ENCODE measurements at places on chromosomes 7 and 10. TPM values are rescaled to one million over a fixed set of nuclear protein-coding genes. Genes with fewer than 3 reads are reported as not detected.

Gene FAM25C
- not detected for total RNA-seq

Gene LRRC61
- total RNA-seq, result 6.9 TPM

Gene SH2D4B
- 0.18 TPM for total RNA-seq

GRCh38 chr10:93995598-93996271 is 2.0 kb downstream of the PLCE1 start:
- DNase-seq, result no peak
- no peak overlapping the region for H3K27ac ChIP-seq
- peaks cover 3% of the 10 kb centered on the region for H3K4me1 ChIP-seq
- peaks cover 72% of the 10 kb centered on the region for H3K27me3 ChIP-seq
- H3K36me3 ChIP-seq, result peaks cover 3% of the 10 kb centered on the region
- no peak overlapping the region for H3K4me3 ChIP-seq

Gene ATOH7
- total RNA-seq, result not detected

GRCh38 chr10:103888113-103888841 is 29.7 kb downstream of the STN1 start:
- H3K4me1 ChIP-seq, result peaks cover 18% of the 10 kb centered on the region
- DNase-seq, result no peak
- no peaks in the 10 kb centered on the region for H3K27me3 ChIP-seq

DNA sequence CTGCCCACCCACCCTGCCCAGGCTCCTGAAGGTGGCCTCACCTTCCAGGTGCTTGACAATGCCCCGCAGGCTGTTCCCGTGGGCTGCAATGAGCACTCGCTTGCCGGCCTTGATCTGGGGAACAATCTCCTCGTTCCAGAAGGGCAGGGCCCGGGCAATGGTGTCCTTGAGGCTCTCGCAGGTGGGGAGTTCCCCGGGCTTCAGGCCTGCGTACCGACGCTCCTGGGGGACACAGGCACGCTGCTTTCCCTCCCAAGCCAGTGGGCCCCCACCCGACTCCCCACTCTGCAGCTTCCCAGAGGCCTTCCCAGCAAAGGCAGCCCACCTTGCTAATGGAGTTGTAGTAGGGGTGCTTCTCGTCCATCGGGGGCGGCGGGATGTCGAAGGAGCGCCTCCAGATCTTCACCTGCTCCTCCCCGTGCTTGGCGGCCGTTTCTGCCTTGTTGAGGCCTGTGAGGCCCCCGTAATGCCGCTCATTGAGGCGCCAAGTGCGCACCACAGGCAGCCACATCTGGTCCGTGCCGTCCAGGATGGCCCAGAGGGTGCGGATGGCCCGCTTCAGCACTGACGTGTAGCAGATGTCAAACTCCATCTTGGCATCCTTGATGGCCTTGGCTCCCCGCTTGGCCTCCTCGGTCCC is 456 bp downstream of the PGAM2 start:
- peak overlapping the region; percentile 54 for H3K27ac ChIP-seq
- peak overlapping the region; percentile 36 for H3K4me3 ChIP-seq
- no peaks in the 10 kb centered on the region for H3K27me3 ChIP-seq
- peaks cover 3% of the 10 kb centered on the region for H3K36me3 ChIP-seq
- H3K4me1 ChIP-seq, result peaks cover 10% of the 10 kb centered on the region

GRCh38 chr7:5701085-5701914 is 80.2 kb downstream of the RNF216 start:
- H3K27ac ChIP-seq, result peak overlapping the region; percentile 99
- DNase-seq, result peak; percentile 53
- peaks cover 58% of the 10 kb centered on the region for H3K4me1 ChIP-seq
- peaks cover 8% of the 10 kb centered on the region for H3K36me3 ChIP-seq
- H3K27me3 ChIP-seq, result no peaks in the 10 kb centered on the region
- peak overlapping the region; percentile 71 for H3K4me3 ChIP-seq

Gene PNLIP
- total RNA-seq, result not detected

Gene SMO
- not detected for total RNA-seq

Gene ABHD11
- 14.0 TPM for total RNA-seq

DNA sequence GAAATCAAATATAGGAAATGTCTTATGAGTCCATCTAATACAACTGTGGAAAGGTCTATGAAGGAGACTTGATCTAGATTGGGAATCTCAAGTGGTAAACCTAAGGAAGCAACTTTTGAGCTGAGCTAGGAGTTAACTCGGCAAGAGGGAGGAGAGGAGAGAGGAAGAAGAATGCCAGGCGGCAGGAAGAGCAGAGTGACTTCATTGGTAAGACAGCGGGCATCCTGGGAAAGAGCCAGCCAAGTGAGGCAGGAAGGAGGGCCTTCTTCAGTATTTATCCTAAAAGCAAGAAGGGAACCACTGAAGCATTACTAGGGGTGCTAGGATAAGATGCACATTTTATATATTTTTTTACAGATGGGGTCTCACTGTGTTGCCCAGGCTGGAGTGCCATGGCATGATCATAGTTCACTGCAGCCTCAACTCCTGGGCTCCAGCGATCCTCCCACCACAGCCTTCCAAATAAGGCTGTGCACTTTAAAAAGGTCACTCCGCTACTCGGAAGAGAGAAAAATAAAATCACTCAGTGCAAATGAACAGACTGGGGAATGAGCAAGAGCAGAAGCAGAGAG is 2.0 kb downstream of the BCL7B start:
- no peaks in the 10 kb centered on the region for H3K27me3 ChIP-seq
- peak overlapping the region; percentile 95 for H3K27ac ChIP-seq
- peak overlapping the region; percentile 95 for H3K4me3 ChIP-seq
- peaks cover 2% of the 10 kb centered on the region for H3K36me3 ChIP-seq

GRCh38 chr10:63977329-63977923 is 456.2 kb downstream of the REEP3 start:
- H3K4me3 ChIP-seq, result no peak overlapping the region
- peaks cover 5% of the 10 kb centered on the region for H3K27me3 ChIP-seq
- no peak overlapping the region for H3K27ac ChIP-seq
- no peaks in the 10 kb centered on the region for H3K36me3 ChIP-seq
- no peak for DNase-seq

GRCh38 chr7:111647881-111648280 is 85.6 kb upstream of the IMMP2L start:
- no peak overlapping the region for H3K27ac ChIP-seq
- DNase-seq, result no peak
- H3K4me1 ChIP-seq, result no peaks in the 10 kb centered on the region
- H3K4me3 ChIP-seq, result no peak overlapping the region
- H3K27me3 ChIP-seq, result peaks cover 3% of the 10 kb centered on the region
- H3K36me3 ChIP-seq, result no peaks in the 10 kb centered on the region

GRCh38 chr7:141558544-141559183 is 7.5 kb downstream of the AGK start:
- H3K27ac ChIP-seq, result peak overlapping the region; percentile 32
- peaks cover 20% of the 10 kb centered on the region for H3K36me3 ChIP-seq
- H3K4me3 ChIP-seq, result no peak overlapping the region
- no peak for DNase-seq
- H3K4me1 ChIP-seq, result peaks cover 29% of the 10 kb centered on the region
- H3K27me3 ChIP-seq, result no peaks in the 10 kb centered on the region

GRCh38 chr10:90418869-90419652 is 438.8 kb downstream of the HTR7 start:
- H3K27ac ChIP-seq, result no peak overlapping the region
- no peaks in the 10 kb centered on the region for H3K27me3 ChIP-seq
- no peaks in the 10 kb centered on the region for H3K4me1 ChIP-seq
- DNase-seq, result no peak
- H3K4me3 ChIP-seq, result no peak overlapping the region
- no peaks in the 10 kb centered on the region for H3K36me3 ChIP-seq

DNA sequence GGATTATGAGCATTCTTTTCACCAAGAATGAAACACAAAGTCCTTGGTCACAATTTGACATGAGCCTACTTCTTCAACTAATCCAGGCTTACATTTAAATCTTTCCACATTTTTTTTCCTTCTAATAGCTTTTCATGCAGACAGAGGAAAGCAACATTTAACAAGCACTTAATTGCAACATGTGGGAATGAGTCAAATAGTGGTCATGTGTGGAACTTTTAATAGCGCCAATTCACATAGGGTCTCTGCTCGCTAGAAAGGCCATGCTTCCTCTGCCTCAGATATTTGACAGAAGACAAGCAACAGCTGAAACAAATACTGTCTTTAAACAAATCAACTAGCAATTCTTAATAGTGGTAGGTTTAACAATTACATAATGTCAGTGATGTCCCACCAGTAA is 285.9 kb upstream of the ETV1 start:
- no peak overlapping the region for H3K27ac ChIP-seq

DNA sequence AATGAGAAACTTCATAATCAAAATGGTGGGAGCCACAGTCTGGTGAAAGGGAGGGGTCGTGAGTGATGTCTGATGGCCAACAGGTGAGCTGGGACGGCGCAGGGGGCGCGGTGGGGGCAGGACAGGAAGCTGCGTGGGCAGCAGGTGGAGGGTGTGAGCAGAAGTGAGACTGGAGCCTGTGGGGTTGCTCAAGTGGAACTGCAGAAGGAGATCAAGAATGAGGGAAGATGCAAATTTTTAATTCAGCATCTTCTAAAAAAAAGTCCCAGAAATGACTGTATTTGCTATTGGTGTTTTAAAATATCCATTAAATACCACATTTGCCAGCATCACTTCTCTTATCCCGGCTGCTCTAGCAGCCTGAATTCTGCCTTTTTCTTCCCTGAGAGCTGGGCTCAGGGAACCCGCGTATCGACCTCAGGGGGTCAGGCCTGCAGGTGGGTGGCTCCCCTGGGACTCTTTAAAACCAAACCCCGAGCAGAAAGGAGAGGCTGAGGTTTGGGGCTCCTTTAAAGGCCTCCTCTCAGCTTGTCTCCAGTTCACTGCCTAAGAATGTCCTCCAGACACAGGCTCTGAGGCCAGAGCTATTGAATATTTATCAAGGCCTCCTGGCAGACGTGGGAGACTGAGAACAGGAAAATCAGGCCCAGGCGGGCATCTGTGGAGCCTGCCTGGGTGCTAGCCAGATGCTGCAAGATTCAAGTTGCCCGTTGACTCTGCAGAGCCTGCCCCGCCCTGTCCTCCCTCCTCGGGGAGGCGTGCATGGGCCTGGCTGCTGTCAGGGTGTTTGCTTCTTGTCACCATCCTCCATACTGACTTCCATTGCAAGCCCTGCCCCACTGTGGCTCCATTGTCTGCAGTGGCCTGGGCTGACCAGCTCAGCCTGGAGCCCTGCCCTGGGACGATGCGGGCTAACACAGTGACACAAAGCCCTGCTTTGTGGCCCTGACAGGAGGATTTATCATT is 53.9 kb downstream of the SYPL1 start:
- H3K36me3 ChIP-seq, result no peaks in the 10 kb centered on the region
- peak overlapping the region; percentile 41 for H3K4me3 ChIP-seq
- no peak overlapping the region for H3K27ac ChIP-seq
- no peak for DNase-seq
- no peaks in the 10 kb centered on the region for H3K27me3 ChIP-seq

DNA sequence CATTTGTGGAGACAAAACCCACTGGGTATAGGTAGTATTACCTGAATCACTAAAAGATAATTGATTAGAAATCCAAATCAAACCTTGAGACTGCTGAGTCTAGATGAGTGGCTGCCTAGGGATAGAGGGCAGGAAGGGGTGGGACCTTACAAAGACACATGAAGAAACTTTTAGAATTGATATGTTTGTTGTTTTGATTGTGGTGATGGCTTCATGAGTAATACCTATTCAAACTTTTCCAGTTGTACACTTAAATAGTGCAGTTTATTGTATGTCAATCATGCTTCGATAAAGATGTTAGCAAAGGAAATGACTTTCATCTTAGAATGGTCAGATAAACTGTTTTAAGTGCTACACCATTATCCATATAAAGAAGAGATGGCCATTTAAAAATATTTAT is 188.7 kb upstream of the KAT6B start:
- no peaks in the 10 kb centered on the region for H3K4me1 ChIP-seq
- no peak overlapping the region for H3K4me3 ChIP-seq
- DNase-seq, result no peak
- no peaks in the 10 kb centered on the region for H3K27me3 ChIP-seq
- H3K36me3 ChIP-seq, result peaks cover 7% of the 10 kb centered on the region

Gene A1CF
- not detected for total RNA-seq

GRCh38 chr7:73436031-73436929 is 2.7 kb downstream of the FZD9 start:
- no peaks in the 10 kb centered on the region for H3K4me1 ChIP-seq
- no peaks in the 10 kb centered on the region for H3K36me3 ChIP-seq
- DNase-seq, result no peak

- no peak overlapping the region for H3K4me3 ChIP-seq
- no peak overlapping the region for H3K27ac ChIP-seq
- H3K36me3 ChIP-seq, result no peaks in the 10 kb centered on the region
- no peak for DNase-seq
- peaks cover 35% of the 10 kb centered on the region for H3K27me3 ChIP-seq
These were observed 199.9 kb downstream of the EVX1 start for GRCh38 chr7:27442455-27442854.

DNA sequence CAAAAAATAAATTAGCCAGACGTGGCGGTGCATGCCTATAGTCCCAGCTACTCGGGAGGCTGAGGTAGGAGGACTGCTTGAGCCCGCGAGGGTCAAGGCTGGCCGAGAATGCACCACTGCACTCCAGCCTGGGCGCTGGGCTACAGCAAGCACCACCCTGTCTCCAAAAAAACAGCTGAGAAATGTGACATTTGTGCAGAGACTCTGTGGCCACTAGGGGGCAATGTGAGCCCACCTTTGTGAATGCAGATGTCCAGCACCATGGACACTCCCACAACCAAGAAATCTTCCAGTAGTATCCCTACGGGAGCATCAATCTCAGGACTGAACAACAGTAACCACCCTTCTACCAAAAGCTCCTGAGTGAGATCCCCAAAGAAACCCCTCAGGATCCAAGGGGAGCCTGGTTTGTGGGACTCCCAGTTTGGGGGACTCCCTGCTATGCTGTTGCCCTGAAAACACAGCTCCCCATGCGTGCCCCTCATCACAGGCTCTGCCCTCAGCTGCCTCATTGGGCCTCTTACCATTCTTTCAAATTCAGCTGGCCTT is 6.2 kb upstream of the AHCYL2 start:
- peak; percentile 71 for DNase-seq
- H3K27me3 ChIP-seq, result peaks cover 9% of the 10 kb centered on the region
- H3K4me1 ChIP-seq, result peaks cover 8% of the 10 kb centered on the region
- H3K27ac ChIP-seq, result no peak overlapping the region
- no peak overlapping the region for H3K4me3 ChIP-seq

GRCh38 chr10:57035310-57035709 is 674.3 kb upstream of the ZWINT start:
- H3K27ac ChIP-seq, result no peak overlapping the region
- H3K4me1 ChIP-seq, result no peaks in the 10 kb centered on the region
- H3K27me3 ChIP-seq, result no peaks in the 10 kb centered on the region
- H3K4me3 ChIP-seq, result no peak overlapping the region
- no peak for DNase-seq
- no peaks in the 10 kb centered on the region for H3K36me3 ChIP-seq

DNA sequence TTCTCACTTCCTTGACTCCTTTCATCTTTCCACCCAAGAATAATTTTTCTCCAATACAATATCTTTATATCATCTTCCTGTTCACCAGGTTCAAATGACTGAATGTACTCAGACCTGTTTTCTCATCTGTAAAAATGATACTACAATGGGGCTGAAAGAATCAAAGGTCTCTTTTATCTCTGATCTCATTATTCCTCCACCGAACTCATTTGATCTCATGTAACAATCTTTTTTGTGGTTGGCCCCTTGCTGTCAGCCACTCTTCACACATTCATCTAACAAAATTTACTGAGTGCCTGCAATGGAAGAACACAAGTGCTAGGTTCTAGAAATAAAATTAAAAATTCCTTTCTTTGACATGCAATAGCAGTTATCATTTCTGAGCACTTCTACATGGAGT is 65.0 kb downstream of the GRM8 start:
- H3K4me1 ChIP-seq, result no peaks in the 10 kb centered on the region
- H3K27ac ChIP-seq, result no peak overlapping the region
- H3K27me3 ChIP-seq, result peaks cover 37% of the 10 kb centered on the region
- H3K36me3 ChIP-seq, result no peaks in the 10 kb centered on the region
- no peak overlapping the region for H3K4me3 ChIP-seq
- DNase-seq, result no peak

Gene UNCX
- not detected for total RNA-seq

Gene ZWINT
- 2.1 TPM for total RNA-seq

- peaks cover 11% of the 10 kb centered on the region for H3K4me1 ChIP-seq
- no peaks in the 10 kb centered on the region for H3K36me3 ChIP-seq
- no peak overlapping the region for H3K4me3 ChIP-seq
- H3K27me3 ChIP-seq, result peaks cover 7% of the 10 kb centered on the region
- no peak overlapping the region for H3K27ac ChIP-seq
These were observed 75.0 kb downstream of the ELFN1 start for GRCh38 chr7:1745018-1745532.

Data from T-helper 17 cell (primary cell).